ENCODE measurements at places on chromosomes 11 and 22.

- no peaks in the 10 kb centered on the region for H3K36me3 ChIP-seq
- H3K27me3 ChIP-seq: no peaks in the 10 kb centered on the region
- no peak overlapping the region for H3K4me3 ChIP-seq
- H3K27ac ChIP-seq: no peak overlapping the region
- no peaks in the 10 kb centered on the region for H3K4me1 ChIP-seq
- no peak for DNase-seq
Observed at GRCh38 chr11:131418189-131418588, 47.8 kb downstream of the NTM start.

- no peak overlapping the region for H3K27ac ChIP-seq
- no peak for DNase-seq
- H3K4me3 ChIP-seq: no peak overlapping the region
- peaks cover 19% of the 10 kb centered on the region for H3K27me3 ChIP-seq
- peaks cover 4% of the 10 kb centered on the region for H3K4me1 ChIP-seq
Observed at GRCh38 chr11:117483372-117483771, 155.7 kb downstream of the CEP164 start.

- no peak for DNase-seq
- H3K4me1 ChIP-seq: peaks cover 12% of the 10 kb centered on the region
Observed at GRCh38 chr11:117877120-117877784, 794 bp upstream of the FXYD6 start.

- H3K36me3 ChIP-seq: no peaks in the 10 kb centered on the region
- no peak overlapping the region for H3K4me3 ChIP-seq
- DNase-seq: no peak
- no peak overlapping the region for H3K27ac ChIP-seq
- no peaks in the 10 kb centered on the region for H3K27me3 ChIP-seq
Observed at GRCh38 chr11:133844217-133844616, 1.1 kb downstream of the SPATA19 start.

GRCh38 chr11:38721586-38722315 lies 2123.7 kb upstream of the RAG2 start:
- H3K36me3 ChIP-seq: no peaks in the 10 kb centered on the region
- H3K4me1 ChIP-seq: no peaks in the 10 kb centered on the region
- no peak overlapping the region for H3K27ac ChIP-seq

DNA sequence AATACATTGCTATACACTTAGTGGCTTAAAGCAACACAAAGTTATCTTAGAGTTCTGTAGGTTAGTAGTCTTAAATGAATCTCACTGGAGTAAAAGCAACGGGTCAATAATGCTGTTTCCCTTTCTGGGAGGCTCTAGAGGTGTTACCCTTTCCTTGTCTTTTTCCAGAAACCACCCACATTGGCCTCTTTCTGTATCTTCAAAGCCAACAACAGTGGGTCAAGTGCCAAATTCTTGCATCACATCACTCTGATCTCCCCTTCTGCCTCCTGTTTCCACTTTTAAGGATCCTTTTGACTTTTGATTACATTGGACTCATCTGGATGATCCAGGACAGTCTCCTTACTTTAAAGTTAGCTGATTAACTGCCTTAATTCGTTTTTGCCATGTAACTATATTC lies 93.6 kb downstream of the DDX10 start:
- H3K27me3 ChIP-seq: no peaks in the 10 kb centered on the region
- no peak for DNase-seq
- H3K4me1 ChIP-seq: peaks cover 53% of the 10 kb centered on the region
- H3K4me3 ChIP-seq: no peak overlapping the region
- H3K36me3 ChIP-seq: peaks cover 3% of the 10 kb centered on the region

DNA sequence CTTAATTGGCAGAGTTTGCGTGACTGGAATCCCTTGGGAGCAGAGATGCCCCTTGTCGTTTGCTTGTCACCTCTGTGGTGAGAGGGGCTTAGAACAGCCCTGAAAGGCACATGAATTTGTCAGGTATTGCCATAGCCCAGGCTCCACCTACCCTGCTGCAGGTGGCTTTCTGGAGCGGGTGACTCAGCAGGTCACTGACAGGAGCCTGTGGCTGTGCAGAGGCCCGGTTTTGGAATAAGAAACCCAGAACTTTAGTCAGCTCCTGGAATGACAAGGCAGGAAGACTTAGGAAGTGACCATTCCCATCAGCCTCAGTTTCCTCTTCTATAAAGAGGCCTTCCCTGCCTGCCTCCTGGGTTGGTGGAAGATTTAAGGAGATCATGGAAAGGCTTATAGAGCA lies 539.7 kb downstream of the INSC start:
- no peaks in the 10 kb centered on the region for H3K36me3 ChIP-seq
- no peaks in the 10 kb centered on the region for H3K4me1 ChIP-seq
- peaks cover 19% of the 10 kb centered on the region for H3K27me3 ChIP-seq
- no peak overlapping the region for H3K27ac ChIP-seq
- DNase-seq: no peak

GRCh38 chr11:95364324-95365295 lies 133.6 kb upstream of the SESN3 start:
- no peaks in the 10 kb centered on the region for H3K36me3 ChIP-seq
- no peaks in the 10 kb centered on the region for H3K27me3 ChIP-seq
- peaks cover 8% of the 10 kb centered on the region for H3K4me1 ChIP-seq

DNA sequence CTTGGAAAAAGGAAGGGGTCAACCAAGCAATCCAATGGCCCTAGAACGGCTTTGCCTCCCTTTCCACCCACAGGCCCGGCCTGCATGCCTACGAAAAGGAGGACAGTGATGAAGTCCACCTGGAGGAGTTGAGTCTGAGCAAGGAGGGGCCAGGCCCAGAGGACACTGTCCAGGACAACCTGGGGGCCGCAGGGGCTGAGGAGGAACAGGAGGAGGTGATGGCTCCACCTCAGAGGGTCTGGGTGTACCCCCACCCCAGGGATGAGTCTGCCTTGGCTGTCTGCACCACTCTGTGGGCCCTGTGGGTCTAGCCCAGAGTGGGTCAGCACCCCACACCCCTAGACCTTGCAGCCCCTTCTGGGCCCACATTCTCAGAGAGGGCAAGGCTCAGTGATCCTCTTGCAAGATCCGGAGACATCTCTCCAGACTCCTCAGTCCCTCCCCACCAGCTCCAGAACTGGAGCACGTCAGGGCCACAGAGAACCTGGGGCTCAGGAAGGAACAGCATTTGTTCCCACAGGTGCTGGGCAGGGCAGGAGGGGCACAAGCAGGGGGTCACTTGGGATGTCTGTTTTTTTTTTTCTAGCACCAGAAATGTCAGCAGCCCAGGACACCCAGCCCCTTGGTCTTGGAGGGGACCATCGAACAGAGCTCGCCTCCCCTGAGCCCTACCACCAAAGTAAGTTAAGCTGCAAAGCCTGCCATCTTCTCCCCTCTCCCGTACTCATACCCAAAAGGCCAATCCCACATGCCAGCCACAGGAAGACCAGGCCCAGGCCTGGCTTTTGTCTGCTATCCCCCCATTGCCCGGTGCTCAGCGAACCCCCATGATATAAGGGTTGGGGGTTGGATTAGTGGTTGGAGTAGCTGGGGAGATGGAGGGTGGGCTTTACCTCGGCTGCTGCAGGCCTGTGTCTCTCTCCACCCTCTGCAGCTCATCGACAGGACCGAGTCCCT lies 8.1 kb downstream of the PRR33 start:
- peak overlapping the region; percentile 48 for H3K27ac ChIP-seq
- no peaks in the 10 kb centered on the region for H3K27me3 ChIP-seq
- H3K36me3 ChIP-seq: peaks cover 21% of the 10 kb centered on the region
- peaks cover 23% of the 10 kb centered on the region for H3K4me1 ChIP-seq
- no peak for DNase-seq
- no peak overlapping the region for H3K4me3 ChIP-seq

- peaks cover 6% of the 10 kb centered on the region for H3K27me3 ChIP-seq
- H3K4me3 ChIP-seq: no peak within 1 kb of the TSS
- H3K4me1 ChIP-seq: peaks cover 9% of the 10 kb centered on the region
- H3K27ac ChIP-seq: no peak within 1 kb of the TSS
- no peak for DNase-seq
- no peaks in the 10 kb centered on the region for H3K36me3 ChIP-seq
Observed at GRCh38 chr22:26617271-26618199, at the start of gene CRYBB1. CRYBB1 (minus strand) TSS chr22:26618027; CDS start chr22:26616319, 1,708 bp downstream.

GRCh38 chr22:38176170-38176741 lies 5.4 kb downstream of the PLA2G6 start:
- no peaks in the 10 kb centered on the region for H3K27me3 ChIP-seq
- peaks cover 16% of the 10 kb centered on the region for H3K36me3 ChIP-seq
- H3K4me3 ChIP-seq: peak overlapping the region; percentile 8
- DNase-seq: peak; percentile 78

Data from stimulated activated naive B cell treated with anti-CD40 and anti-IgM and Interleukin-4, amounts not matched to agents 10 μg/mL and 1 μg/mL and 100 μg/mL, for 72 hours (primary cell).